ENCODE measurements at places on chromosomes 6 and 20.

GRCh38 chr20:13061381-13061780 is 52.6 kb downstream of the SPTLC3 start:
- no peak for DNase-seq

- no peak for DNase-seq
These were observed 675.7 kb upstream of the AGPAT4 start for GRCh38 chr6:161949531-161949930.

DNA sequence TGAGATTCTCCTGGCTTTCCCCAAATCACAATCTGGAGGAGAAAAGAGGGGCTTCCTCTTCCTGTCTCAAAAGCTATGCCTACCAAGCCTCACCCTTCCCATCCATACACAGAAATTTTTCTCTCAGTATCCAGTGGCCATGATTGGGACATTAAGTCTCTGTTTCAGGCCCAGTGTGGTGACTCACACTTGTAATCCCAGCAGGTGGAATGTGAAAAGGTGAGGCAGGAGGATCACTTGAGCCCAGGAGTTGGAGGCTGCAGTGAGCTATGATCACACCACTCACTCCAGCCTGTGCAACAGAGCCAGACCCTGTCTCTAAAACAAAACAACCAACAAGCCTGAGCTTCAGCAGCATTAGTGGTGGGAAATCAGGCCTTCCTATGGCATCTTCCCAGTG is 210.0 kb downstream of the OGFRL1 start:
- DNase-seq: no peak

GRCh38 chr20:46070215-46070900 is 19.4 kb downstream of the NCOA5 start:
- peak; percentile 78 for DNase-seq

- no peak for DNase-seq
These were observed 555.3 kb upstream of the MAP3K7 start for GRCh38 chr6:91142154-91142553.

DNA sequence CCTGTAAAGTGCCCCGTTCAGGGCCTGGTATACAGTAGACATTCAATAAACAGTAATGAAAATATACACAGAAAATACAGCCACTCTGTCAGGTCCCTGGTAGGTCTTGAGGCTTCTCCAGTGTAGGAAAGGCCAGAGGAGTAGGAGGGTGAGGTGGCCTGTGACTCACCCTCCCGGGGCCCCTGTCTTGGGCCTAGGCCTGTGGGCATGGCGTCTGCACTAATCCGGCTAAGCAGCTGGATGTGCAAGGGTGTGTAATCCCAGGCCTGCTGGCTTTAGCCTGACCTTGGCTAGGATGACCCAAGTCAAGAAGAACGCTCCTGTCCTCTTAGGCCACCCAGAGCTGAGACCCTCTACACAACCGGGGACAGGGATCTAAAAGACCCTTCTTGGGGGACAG is 84.9 kb downstream of the KCNB1 start:
- peak; percentile 41 for DNase-seq

GRCh38 chr6:87887266-87887665 is 160.4 kb upstream of the SPACA1 start:
- no peak for DNase-seq

GRCh38 chr6:90086517-90086916 is 192.2 kb downstream of the GJA10 start:
- DNase-seq: no peak

- no peak for DNase-seq
These were observed 1021.6 kb downstream of the EYS start for GRCh38 chr6:64685401-64685800.

- no peak for DNase-seq
These were observed 16.4 kb downstream of the CEBPB start for GRCh38 chr20:50207026-50207425.

GRCh38 chr6:121418346-121418745 is 17.1 kb upstream of the GJA1 start:
- DNase-seq: no peak

GRCh38 chr6:24666097-24666640 is 530 bp downstream of the TDP2 start:
- DNase-seq: peak; percentile 57

DNA sequence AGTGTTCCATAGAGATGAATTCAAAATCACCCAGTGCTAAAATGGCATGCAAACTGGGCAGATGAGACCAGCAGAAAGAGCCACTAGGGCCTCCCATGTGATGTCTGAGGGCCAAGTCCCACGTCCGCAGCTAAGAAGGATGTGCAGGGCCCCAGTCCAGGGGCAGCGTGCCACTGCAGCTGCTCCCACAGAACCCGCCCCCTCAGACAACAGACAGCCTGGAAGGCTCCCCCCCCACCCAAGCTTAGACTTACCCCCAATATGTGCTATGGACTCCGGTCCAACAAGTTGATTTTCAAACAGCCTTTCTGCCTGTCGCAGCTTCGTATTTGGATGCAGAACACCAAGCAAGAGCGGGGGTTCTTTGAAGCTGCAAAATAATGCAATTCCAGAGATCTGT is 14.0 kb downstream of the APMAP start:
- DNase-seq: no peak

GRCh38 chr6:108673153-108673552 is 112.4 kb downstream of the FOXO3 start:
- DNase-seq: no peak

DNA sequence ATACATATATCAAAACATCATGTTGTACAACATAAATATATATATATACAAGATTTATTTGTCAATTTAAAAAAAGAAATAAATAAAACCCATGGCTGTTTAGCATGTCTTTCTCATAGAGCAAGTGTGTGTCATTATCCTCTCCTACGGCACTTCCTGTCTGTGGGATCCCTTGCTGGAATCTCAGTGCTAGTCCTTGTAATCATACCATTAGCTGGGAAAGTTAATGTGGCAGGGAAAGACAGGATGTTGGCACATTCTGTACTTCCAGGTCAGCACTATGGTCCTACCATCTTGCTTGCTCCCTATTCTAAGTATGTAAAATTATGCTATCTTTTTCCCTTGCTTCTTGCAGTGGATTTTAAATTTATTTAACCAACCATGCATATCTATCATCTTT is 9.5 kb upstream of the SLC17A3 start:
- no peak for DNase-seq

DNA sequence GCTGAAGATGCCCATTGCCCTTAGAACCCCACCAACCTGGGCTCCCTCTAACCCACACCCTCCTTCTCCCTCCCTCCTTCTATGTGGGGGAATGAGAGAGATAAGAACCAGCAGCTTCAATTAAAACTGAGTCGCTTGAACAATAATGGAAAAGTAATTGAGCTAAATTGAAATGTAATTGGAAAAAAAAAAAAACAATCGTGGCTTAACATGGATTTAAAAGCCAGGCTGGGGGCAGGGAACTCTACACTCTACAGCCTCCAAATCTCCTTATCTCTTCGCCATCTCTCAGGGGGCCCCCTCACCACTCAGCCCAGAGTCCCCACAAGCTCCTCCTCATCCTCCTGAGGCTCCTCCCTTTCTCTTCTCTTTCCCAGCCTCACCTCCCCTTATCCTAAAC is 83.2 kb downstream of the MDGA1 start:
- DNase-seq: no peak
